NCI-H1436 (cell line): ENCODE measurements at places on chromosomes 5 and 9.

GRCh38 chr5:126043688-126044087, 379.5 kb upstream of the GRAMD2B start:
- DNase-seq = peak; percentile 78

- DNase-seq = no peak
These were observed 57.7 kb upstream of the RPS23 start for GRCh38 chr5:82335806-82336205.

DNA sequence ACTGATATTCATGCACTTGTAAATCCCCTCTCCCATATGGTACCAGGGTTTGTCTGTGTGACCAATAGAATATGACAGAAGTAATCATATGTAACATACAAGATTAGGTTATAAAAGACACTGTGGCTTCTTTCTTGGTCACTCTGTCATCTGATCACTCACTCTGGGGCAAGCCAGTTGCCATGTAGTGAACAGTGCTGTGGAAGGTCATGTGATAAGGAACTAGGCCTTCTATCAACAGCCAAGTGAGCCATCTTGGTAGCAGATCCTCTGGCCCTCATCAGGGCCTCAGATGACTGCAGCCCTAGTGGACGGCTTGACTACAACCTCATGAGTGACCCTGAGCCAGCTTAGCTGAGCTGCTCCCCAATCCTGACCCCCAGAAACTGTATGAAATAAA, 30.0 kb upstream of the MATR3 start:
- no peak for DNase-seq

- peak; percentile 36 for DNase-seq
These were observed 5.1 kb downstream of the LIFR start for GRCh38 chr5:38551030-38552017.

DNA sequence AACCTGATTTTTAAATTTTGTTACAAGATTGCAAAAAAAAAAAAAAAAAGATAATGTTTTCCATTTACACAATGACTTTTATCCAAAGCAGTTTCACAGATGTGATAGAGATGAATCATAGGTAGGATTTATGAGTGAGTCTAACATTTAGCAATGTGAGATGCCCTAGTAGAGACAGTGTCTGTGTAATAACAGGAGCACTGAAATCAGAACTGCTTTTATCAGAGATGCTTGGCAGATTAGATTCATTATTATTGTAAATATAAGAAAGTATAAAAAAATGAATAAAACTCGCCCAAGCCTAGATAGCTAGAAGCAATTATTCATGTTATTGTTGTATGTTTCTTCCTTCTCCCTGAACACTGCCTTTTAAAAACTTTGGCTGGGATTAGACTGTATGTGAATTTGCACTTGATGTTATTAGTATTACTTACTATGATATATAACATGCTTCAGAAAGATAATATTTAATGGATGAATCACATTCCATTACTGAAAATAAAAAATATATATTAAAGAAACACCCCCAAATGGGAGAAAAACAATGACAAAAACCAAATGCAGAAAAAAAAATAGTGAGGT, 567.3 kb upstream of the KLF4 start:
- no peak for DNase-seq

DNA sequence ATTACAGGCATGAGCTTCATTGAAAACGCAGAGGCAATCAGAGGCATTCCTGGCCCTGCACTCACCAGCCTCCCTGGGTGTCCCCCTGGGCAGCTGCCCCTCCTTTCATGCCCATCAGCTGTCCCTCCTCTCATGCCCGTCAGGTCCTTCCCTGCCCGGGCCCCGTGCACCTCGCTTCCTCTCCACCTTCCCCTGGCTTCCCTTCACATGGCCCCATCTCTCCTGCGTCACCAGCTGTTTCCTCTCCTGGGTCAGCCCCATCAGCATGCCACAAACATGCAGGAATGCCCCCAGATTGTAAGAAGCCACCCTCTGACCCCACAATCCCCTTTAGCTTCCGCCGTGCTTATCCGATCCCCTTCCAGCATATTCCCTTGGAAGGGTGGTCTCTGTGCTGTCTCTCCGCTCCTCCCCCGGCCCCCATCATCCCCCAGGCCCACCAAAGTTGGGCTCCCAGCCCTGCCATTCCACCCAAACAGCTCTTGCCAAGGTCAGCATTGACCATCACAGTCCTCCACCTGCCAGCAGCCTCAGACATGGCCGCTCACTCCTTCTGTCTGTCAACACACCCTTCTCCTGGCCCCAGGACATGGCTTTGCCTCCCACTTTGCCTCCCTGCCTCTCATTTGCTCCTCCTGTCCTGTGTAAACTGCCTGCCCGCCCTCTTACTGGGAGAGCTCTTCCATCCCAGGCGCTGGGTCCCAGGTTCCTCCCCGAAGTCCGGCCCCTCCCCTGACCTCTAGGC, 98.6 kb upstream of the IER5L start:
- no peak for DNase-seq
